ENCODE measurements at places on chromosomes 6 and 20. TPM values are rescaled to one million over a fixed set of nuclear protein-coding genes. Genes with fewer than 3 reads are reported as not detected.

DNA sequence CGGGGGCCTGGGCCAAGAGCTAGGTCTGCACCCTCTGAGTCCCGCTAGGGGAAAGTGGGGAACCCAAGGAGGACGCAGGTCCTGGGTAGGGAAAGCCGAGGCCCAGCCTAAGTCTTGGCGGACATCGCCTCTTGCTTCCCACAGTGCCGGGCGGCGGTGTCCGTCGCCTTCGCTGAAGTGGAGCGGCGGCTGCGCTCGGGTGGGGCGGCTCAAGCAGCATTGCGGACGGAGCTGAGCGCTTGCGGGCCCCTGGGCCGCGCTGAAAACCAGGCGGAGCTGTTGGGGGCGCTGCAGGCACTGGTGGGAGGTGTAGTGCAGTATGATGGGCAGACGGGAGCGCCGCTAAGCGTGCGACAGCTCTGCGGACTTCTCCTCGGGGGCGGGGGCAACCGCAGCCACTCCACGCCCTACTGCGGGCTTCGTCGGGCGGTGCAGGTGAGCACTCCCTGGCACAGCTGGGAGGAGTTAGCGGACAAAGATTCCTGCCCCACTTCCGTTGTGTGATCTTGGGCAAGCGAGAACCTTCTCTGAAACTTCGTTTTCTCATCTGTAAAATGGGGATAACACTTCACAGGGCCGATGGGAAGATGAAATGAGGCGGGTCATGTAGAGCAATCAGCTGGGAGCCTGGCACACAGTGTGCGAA lies 4.2 kb downstream of the PRSS16 start:
- peak; percentile 46 for DNase-seq

GRCh38 chr6:110185879-110186278 lies 5.7 kb downstream of the CDC40 start:
- DNase-seq = no peak

DNA sequence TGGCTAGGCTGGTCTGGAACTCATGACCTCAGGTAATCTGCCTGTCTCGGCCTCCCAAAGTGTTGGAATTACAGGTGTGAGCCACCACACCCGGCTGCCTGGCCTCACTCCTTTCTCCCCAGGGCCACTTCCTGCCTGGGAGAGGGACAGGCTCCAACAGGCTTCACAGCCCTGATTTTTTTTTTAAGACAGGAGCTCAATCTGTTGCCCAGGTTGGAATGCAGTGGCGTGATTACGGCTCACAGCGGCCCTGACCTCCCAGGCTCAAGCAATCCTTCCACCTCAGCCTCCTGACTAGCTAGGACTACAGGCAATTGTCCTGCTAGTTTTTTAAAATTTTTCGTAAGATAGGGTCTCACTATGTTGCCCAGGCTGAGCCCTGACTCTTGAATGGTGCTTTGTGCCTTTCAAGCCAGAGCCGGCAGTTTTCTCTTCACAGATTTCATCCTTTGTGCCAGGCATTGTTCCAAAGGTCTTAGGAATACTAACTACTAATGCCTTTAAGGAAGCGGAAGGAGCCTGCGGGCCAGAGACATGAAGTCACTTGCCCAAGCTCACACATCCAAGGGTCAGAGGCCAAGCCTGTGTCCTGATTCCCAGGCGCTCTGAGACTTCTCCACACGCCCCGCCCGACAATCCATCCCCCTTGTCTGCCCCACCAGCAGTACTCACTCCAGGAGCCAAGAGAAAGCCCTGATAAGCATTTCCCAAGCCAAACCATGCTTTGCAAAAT lies 19.2 kb downstream of the CAPN11 start:
- peak; percentile 83 for DNase-seq

- peak; percentile 74 for DNase-seq
Measured at GRCh38 chr6:1381481-1382330, 7.7 kb upstream of the FOXF2 start.

DNA sequence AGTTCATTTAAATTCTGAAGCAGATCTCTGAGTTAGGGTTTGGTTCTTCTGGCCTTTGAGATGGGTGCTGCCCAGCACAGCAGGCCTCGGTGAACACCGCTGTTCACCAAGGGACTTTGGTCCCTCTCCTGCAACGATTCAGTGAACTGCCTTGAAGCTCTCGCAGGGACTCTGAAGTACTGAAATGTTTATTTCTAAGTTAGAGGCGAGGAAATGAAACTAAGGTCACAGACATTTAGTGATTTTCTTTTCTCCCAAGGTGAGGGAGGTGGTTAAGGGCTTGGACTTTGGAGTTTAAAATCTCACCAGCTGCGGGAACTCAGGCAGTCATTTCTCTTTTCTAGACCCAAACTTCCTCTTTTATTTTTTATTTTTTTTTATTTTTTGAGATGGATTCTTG lies 26.2 kb downstream of the E2F3 start:
- DNase-seq = no peak

GRCh38 chr20:17969278-17969883 lies 563 bp downstream of the MGME1 start:
- DNase-seq = peak; percentile 54

FAM184A gene
- total RNA-seq = 2.2 TPM

GGTLC1 gene
- total RNA-seq = not detected

DNA sequence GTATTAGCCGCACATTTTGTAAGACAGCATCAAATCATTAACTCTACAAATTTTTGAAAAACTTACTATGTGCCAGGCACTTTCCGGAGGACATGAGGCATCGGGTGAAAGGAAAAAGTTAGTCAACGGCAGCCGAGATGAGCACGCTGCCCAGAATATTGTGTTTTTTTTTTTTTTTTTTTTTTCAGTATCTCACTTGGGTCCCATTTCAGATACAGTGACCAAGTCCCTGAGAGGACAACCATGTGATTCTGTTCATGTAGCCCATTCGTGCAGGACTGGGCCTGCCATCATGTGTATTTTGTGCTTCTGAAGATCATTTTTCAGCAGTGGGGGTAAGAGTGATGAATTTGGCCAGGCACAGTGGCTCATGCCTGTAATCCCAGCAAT lies 1.3 kb downstream of the SLA2 start:
- DNase-seq = no peak

DNA sequence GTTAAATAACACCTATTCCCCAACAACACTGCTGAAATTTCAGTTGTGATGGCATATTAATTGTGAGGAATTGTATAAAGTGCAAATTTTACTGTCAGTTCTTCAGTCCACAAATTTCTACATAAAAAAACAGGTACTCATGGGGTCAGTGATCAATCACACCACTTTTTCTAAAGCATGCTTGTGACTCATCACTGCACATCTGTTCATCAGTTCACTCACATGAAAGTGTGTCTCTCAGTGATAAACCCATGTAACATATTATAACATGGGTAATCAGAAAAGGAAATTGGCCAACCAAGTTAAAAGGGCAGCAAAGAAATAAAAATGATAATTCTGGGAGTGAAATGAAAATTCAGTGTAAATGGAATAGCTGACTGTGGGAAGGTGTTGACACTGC lies 234.7 kb upstream of the FKBP1C start:
- no peak for DNase-seq

GRCh38 chr20:31705598-31706597 lies 16.8 kb downstream of the BCL2L1 start:
- DNase-seq = no peak

GRCh38 chr20:40949346-40949745 lies 79.3 kb upstream of the TOP1 start:
- DNase-seq = no peak

DNA sequence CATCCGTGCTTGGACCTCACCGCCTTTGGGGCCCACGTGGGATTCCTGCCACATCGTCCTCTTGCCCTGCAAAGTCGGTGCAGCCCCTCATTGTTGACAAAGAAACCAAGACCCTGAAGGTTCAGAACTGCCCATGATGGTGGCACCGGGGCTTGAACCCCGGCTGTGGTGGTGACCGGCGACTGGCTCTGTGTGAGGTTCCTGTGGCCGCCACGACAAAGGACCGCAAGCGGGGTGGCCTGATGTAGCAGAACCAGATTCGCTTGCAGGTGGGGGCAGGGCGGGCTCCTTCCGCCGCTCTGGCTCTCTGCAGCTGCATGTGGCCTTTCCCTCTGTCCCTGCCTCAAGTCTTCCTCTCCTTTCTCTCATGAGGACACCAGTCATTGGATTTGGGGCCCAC lies 28.7 kb downstream of the SLCO4A1 start:
- DNase-seq = no peak

DNA sequence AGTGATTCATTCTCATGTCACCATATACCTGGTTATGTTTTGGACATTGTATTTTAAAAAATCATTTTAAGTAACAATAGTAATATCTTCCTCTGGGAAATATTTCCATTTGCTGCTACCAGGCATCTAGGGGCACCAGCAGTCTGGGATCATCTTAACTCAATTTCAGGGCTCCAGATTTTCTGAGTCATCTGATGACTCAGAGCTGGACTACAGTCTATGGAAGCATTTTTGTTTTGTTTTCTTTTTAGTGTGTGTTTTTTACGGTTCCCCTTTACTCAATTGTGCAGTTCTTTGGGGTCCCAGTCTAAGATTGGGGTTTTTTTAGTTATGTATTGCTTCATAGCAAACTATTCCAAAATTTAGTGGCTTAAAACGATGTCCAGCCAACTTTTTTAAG lies 5.7 kb upstream of the FKBP5 start:
- no peak for DNase-seq

PROKR2 gene
- not detected for total RNA-seq

DNA sequence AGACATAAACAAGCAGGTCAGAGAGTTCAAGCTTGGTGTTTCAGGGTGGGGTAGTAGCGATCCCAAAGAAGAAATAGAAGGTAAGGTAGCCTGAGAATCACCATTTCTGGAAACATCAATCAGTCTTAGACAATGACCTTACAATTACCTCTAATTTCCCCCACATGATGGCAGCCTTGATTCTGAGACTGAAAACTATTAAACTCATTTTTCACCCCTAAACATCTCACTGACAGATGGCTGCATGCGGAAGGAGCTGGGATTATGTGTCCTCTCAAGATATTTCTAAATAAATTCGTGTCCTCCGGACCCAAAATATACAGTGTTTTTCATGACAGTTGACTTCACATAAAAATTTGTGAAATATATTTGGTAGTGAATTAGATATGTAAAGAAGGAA lies 61.0 kb downstream of the KIF6 start:
- no peak for DNase-seq

DNA sequence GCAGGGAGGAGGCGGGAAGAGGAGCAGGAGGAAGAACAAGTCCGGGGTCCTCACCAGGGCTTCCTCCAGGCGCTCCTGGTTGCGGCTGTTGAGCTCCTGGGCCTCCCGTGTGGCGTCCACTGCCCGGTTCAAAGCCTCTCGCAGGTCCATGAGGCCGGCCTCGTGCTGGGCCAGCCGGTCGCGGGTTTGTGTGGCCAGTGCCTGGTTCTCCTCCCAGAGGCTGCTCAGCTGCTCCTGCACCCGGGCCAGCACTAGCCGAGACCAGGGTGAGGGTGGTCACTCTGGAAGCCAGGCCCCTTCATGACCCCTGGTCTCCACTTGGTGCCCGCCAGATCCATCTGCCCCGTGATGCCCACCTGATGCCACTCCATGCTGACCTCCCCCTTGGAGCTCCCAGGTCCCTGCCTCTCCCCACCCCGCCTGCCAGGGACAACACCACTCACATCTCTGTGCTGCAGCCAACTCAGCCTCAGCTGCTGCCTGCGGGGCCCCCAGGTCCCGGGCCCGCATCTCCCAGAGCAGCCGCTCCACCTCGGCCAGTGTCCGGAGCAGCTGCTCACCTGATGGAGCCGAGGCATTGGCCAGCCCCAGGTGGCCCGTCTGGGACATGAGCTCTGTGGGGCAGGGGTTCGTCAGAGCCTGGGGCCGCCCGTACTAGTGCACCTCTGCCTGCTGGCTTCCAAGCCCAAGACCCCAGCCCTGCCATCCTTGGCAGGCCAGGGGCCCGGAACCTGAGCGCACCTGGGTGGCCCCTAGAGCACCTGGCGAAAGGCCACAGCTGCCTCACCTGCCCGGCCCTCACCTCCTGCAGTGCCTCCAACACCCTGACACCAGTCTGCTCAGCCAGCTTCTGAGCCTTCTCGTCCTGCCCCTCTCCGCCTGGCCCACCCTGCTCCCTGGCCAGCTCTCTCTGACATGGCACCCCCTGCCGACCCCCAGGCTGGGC lies 15.9 kb downstream of the ADRM1 start:
- no peak for DNase-seq

DNA sequence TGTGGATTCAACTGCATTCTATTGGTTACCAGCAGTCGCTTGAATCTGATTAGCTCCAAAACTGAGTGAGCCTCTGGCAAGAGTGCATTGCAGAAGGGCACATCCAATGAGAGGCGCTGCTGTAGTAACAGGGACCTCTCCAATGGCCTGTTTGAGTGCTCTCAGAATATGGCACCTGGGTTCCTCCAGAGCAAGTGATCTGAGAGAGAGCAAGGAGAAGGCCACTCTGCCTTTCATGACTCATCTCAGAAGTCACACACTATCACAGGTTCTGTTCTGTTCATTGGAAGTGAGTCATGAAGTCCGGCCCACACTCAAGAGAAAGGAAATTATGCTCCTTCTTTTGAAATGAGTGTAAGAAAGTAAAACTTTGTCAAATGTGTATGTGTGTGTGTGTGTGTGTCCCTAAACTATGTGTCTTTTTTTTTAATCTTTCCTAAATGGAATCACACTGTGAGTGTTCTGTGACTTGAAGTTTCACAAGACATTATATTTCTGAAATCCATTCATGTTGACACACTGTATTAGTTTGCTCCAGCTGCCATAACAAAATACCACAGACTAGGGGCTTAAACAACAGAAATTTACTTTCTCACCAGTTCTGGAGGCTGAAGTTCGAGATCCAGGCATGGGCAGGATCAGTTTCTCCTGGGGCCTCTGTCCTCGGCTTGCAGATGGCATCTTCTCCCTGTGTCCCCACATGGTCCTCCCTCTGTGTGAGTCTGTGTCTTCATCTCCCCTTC lies 138.3 kb upstream of the CDYL start:
- DNase-seq = no peak

PHACTR2 gene
- 88.1 TPM for total RNA-seq

DNA sequence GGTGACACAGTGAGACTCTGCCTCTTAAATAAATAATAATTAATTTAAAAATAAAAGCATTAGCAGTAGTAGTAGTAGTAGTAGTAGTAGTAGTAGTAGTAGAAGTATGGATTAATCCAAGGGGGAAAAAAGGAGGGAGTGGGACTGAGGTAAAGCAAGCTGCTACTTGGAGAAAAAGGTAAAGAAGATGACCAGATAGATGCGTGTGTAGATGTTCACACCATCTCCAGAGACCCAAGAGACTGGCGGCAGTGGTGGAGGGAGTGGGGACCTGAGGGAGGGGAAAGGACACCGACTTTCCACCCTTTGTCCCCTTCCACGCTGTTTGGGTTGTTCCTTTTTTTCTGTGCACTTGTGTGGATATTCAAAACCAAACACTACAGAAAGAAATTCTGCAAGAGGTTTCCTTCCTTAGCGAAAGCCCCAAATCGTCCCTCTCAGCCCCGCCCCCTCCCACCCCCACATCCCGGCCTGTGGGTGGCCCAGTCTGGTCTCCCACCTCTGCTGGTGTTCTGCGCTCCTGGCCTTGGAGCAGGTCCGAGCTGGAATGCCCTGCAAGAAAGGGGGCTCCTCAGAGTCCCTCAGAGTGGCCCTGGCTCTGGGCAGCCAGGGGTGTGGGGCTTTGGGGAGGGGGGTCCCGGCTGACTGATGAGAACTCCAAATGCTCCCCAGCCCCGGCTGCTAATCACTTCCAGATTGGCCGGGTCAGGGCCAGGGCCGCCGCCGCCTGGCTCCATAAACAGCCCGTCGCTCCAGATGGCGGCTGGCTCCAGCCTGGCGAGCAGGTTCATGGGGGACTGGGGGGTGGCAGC lies 60.2 kb downstream of the UBE2V1 start:
- DNase-seq = no peak

Measured in left ventricle myocardium superior (tissue), 1 donor.